ENCODE measurements at places on chromosomes 11 and 22. TPM values are rescaled to one million over a fixed set of nuclear protein-coding genes. Genes with fewer than 3 reads are reported as not detected.

DNA sequence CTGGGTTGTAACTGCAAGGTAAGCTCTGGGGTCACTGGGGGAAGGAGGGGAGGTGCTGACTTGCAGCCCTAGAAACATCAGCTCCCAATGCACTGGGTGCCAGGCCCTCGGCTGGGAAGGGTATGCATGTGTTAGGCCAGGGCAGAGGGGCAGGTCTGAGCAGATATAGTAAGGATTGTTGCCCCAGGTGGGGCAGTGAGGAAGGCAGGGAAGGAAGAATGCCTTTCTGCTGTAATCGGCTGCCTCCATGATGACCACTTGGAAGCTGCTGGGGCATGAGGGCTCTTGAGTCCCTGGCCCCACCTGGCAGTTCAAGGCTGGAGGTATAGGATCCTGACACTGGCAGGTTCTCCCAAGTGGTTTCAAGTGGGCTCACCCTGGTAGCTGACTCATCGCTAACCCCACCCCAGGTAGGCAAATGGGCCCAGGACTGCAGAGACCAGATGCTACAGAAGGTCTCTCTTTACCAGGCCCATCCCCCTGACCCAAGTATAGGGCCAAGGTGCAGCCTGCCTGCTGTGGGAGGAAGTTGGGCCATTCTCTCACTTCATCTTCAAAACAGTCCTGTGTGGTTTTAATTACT lies 56.7 kb downstream of the TIMP3 start:
- no peaks in the 10 kb centered on the region for H3K4me1 ChIP-seq
- H3K36me3 ChIP-seq = no peaks in the 10 kb centered on the region
- H3K4me3 ChIP-seq = no peak overlapping the region
- H3K27ac ChIP-seq = no peak overlapping the region

DNA sequence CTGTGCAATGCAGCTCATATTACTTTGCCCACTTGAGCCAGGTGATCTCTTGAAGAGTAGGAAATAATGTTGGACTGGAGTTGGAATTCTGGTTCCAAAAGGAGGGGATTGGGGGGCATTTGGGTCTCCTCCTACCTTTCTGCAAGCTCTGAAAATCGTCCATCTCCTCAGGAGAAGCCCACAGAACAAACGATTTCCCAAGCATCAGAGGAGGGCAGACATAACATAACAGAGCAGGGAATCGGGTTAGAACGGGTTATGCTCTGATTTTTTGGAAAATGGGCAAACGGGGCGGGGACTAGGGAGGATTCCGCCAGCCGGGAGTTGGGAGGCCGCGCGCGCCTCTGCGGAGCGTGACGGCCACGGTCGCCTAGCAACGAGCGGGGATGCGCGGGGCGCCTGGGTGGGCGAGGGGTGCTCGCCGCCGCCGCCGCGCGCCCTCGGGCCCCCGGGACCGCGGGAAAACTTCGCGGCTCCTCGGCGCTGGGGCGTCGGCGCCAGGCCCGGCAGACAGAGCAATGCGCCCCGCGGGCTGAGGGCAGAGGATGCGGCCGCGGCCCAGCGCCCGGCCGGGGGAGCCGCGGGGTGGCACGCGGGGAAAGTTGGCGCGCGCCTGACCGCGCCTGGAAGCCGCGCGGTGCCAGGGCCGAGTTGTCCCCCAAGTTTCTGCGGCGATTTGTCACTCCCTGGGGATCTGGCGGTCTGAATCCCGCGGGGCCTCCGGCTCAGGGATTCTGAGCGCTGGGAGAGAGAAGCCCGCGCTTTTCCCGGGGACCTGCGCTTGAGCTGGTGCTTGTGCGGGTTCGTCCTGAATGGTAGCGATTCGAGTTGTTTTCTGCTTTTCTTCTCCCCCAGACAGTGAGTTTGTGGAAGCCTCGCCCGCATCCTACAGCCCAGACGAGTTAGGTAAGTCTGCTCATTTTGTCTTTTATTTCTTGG lies 27.8 kb upstream of the AMOTL1 start:
- H3K4me3 ChIP-seq = peak overlapping the region; percentile 53
- DNase-seq = no peak
- peak overlapping the region; percentile 92 for H3K27ac ChIP-seq
- H3K4me1 ChIP-seq = peaks cover 59% of the 10 kb centered on the region
- H3K27me3 ChIP-seq = peaks cover 7% of the 10 kb centered on the region

- H3K27me3 ChIP-seq = no peaks in the 10 kb centered on the region
- H3K4me1 ChIP-seq = no peaks in the 10 kb centered on the region
- H3K36me3 ChIP-seq = no peaks in the 10 kb centered on the region
- H3K4me3 ChIP-seq = no peak overlapping the region
Measured at GRCh38 chr11:72655896-72656464, 18.2 kb downstream of the PDE2A start.

VPREB1 gene
- total RNA-seq = not detected

DNA sequence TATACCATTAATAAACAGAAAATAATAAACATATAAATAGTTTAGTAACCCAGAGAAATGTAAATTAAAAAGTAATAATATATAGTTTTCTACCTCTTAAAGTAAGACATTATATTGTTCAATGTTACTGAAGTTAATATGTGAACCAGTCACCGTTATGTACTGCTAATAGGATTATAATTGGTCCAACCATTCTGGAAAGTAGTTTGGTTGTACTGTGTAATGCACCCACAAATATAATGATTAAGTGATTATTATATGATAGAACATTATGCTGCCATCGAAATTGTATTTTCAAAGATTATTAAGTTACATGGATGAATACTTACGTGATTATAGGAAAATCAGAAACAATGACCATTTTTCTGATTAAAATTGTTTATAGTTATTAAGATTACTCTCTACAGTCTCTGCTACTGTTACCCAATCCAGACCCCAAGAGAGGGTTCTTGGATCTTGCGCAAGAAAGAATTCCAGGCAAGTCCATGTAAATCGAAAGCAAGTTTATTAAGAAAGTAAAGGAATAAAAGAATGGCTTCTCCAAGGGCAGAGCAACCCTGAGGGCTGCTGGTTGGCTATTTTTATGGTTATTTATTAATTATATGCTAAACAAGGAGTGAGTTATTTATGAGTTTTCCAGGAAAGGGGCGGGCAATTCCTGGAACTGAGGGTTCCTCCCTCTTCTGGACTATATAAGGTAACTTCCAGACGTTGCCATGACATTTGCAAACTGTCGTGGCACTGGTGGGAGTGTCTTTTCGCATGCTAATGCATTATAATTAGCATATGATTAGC lies 50.1 kb downstream of the ACER3 start:
- no peak for DNase-seq
- no peak overlapping the region for H3K4me3 ChIP-seq
- no peaks in the 10 kb centered on the region for H3K4me1 ChIP-seq
- no peaks in the 10 kb centered on the region for H3K36me3 ChIP-seq

- no peaks in the 10 kb centered on the region for H3K36me3 ChIP-seq
- H3K4me3 ChIP-seq = peak overlapping the region; percentile 74
- peaks cover 22% of the 10 kb centered on the region for H3K4me1 ChIP-seq
- DNase-seq = no peak
- peak overlapping the region; percentile 64 for H3K27ac ChIP-seq
Measured at GRCh38 chr11:65317025-65317786, 2.5 kb downstream of the CDC42EP2 start.

CAT gene
- 65.9 TPM for total RNA-seq

DNA sequence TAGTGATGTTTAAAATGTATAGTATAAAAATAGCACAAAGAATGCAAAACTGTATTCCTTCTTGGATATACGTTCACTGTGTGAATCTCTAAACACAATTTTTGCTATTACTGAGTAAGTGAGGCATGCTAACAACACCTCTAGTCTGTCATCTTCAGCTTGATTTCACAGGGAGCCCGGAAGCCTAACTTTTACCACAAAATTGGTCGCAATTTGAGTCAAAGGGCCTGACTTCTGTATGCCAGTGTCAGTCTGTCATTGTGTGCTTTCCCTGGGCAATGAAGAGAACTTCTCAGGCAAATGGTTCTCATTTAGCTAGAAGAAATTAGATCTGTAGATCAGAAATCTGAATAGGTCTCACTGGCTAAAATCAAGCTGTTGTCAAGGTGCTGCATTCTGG lies 1059.5 kb downstream of the FAM181B start:
- H3K27ac ChIP-seq = no peak overlapping the region
- no peak for DNase-seq
- H3K27me3 ChIP-seq = no peaks in the 10 kb centered on the region
- no peaks in the 10 kb centered on the region for H3K4me1 ChIP-seq

DNA sequence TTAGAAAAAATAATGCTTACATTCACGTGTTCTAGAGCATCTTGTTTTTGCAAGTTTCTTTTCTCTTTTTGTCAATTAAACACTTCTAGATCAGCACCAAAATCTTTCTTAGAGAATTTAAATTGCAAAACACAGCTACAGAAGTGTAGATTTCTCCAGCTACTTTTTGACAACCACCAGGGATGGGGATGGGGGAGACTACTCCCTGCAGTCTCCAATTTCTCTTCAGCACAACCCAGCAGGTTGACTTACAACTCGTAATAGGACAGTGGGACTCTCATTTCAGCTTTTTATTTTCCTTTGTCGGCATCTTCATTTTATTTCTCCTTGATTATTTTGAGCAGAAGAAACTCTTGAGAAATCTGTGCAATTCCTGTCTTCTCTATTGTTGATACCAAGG lies 441.2 kb downstream of the LRRC4C start:
- H3K4me1 ChIP-seq = no peaks in the 10 kb centered on the region
- H3K27ac ChIP-seq = no peak overlapping the region
- H3K4me3 ChIP-seq = no peak overlapping the region
- no peak for DNase-seq
- no peaks in the 10 kb centered on the region for H3K36me3 ChIP-seq

- H3K4me3 ChIP-seq = peak overlapping the region; percentile 6
- H3K36me3 ChIP-seq = no peaks in the 10 kb centered on the region
- peaks cover 18% of the 10 kb centered on the region for H3K4me1 ChIP-seq
- peak; percentile 72 for DNase-seq
- H3K27me3 ChIP-seq = no peaks in the 10 kb centered on the region
- H3K27ac ChIP-seq = peak overlapping the region; percentile 9
Measured at GRCh38 chr11:66328302-66329144, 7.7 kb downstream of the RIN1 start.

- no peak overlapping the region for H3K4me3 ChIP-seq
- H3K36me3 ChIP-seq = no peaks in the 10 kb centered on the region
- H3K27me3 ChIP-seq = no peaks in the 10 kb centered on the region
- no peak for DNase-seq
- H3K4me1 ChIP-seq = no peaks in the 10 kb centered on the region
Measured at GRCh38 chr11:126890561-126890960, 110.0 kb downstream of the KIRREL3 start.

BARX2 gene
- total RNA-seq = 3.9 TPM

GRAMD4 gene
- 30.8 TPM for total RNA-seq

- DNase-seq = no peak
- no peaks in the 10 kb centered on the region for H3K27me3 ChIP-seq
- no peak overlapping the region for H3K27ac ChIP-seq
Measured at GRCh38 chr22:48396785-48397530, 1430.7 kb downstream of the BRD1 start.

- H3K27me3 ChIP-seq = no peaks in the 10 kb centered on the region
- no peak for DNase-seq
- no peak overlapping the region for H3K27ac ChIP-seq
Measured at GRCh38 chr22:35705141-35705540, 12.5 kb upstream of the APOL5 start.

TYR gene
- not detected for total RNA-seq

DNA sequence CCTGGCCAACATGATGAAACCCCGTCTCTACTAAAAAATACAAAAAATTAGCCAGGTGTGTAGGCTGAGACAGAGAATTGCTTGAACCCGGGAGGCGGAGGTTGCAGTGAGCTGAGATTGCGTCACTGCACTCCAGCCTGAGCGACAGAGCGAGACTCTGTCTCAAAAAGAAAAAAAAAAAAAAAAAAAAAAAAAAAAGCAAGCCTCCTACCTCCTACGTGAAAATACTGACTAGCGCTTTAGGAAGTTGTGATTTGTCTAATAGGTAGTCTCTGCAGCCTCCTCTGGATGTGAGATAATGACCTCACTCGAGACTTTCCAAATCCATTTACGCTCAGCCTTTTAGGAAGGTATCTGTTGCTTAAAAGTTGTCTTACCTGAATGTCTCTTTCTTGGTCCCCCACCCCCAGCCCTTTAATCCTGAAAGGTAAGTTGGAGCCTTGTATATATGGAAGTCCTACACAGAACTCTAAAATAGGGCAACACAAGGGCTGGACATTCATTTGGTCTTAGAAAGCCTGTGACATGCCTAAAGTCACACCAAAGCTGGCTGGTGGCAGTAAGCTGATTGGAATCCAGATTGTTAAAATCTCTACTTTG lies 5.5 kb downstream of the SEPTIN3 start:
- H3K27ac ChIP-seq = no peak overlapping the region
- DNase-seq = no peak
- H3K4me1 ChIP-seq = 0 out of 2 replicates have a peak, but pooled peaks cover 2% of the 10 kb centered on the region
- no peak overlapping the region for H3K4me3 ChIP-seq
- H3K36me3 ChIP-seq = no peaks in the 10 kb centered on the region
- H3K27me3 ChIP-seq = peaks cover 6% of the 10 kb centered on the region

CALCA gene
- total RNA-seq = not detected

- H3K36me3 ChIP-seq = peaks cover 8% of the 10 kb centered on the region
- DNase-seq = no peak
- no peaks in the 10 kb centered on the region for H3K4me1 ChIP-seq
- no peak overlapping the region for H3K4me3 ChIP-seq
- no peak overlapping the region for H3K27ac ChIP-seq
- no peaks in the 10 kb centered on the region for H3K27me3 ChIP-seq
Measured at GRCh38 chr11:976431-977160, 50.9 kb downstream of the AP2A2 start.

- H3K4me1 ChIP-seq = peaks cover 11% of the 10 kb centered on the region
- no peaks in the 10 kb centered on the region for H3K27me3 ChIP-seq
- H3K36me3 ChIP-seq = no peaks in the 10 kb centered on the region
Measured at GRCh38 chr22:17083811-17084441, 874 bp upstream of the IL17RA start.

GRCh38 chr11:69052343-69053168 lies 3.8 kb downstream of the TPCN2 start:
- H3K4me1 ChIP-seq = peaks cover 30% of the 10 kb centered on the region
- H3K27me3 ChIP-seq = no peaks in the 10 kb centered on the region
- H3K4me3 ChIP-seq = no peak overlapping the region
- H3K27ac ChIP-seq = peak overlapping the region; percentile 20

GRCh38 chr11:66386171-66387069 lies 14.9 kb upstream of the SLC29A2 start:
- DNase-seq = peak; percentile 81
- no peaks in the 10 kb centered on the region for H3K27me3 ChIP-seq
- H3K4me3 ChIP-seq = peak overlapping the region; percentile 40
- no peaks in the 10 kb centered on the region for H3K36me3 ChIP-seq
- H3K4me1 ChIP-seq = 0 out of 2 replicates have a peak, but pooled peaks cover 5% of the 10 kb centered on the region

DNA sequence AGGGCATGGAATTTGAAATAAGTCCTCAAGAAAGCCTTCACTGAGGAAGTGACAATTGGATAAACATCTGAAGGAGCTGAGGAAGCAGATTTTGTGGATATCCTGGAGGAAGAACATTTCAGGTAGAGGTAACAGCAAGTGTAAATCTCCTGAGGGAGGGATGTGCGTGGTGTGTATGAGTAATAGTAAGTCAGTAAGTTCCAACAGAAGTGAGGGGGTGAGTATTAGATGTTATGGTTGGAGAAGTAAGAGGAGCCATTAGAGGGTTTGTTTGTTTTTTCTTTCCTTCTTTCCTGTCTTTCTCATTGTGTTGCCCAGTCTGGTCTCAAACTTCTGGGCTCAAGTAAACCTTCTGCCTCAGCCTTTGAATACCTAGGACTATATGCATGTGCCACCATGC lies 29.0 kb downstream of the ANKRD42 start:
- peaks cover 5% of the 10 kb centered on the region for H3K27me3 ChIP-seq
- H3K36me3 ChIP-seq = no peaks in the 10 kb centered on the region
- no peak overlapping the region for H3K27ac ChIP-seq
- no peak for DNase-seq

MB gene
- 17.3 TPM for total RNA-seq

Data from Panc1 (cell line).